Cardiac septum (tissue), 1 donor: ENCODE measurements at places on chromosomes 3 and 15.
A peak's percentile ranks its signal among the peaks of the same experiment; 100 is the strongest.

DNA sequence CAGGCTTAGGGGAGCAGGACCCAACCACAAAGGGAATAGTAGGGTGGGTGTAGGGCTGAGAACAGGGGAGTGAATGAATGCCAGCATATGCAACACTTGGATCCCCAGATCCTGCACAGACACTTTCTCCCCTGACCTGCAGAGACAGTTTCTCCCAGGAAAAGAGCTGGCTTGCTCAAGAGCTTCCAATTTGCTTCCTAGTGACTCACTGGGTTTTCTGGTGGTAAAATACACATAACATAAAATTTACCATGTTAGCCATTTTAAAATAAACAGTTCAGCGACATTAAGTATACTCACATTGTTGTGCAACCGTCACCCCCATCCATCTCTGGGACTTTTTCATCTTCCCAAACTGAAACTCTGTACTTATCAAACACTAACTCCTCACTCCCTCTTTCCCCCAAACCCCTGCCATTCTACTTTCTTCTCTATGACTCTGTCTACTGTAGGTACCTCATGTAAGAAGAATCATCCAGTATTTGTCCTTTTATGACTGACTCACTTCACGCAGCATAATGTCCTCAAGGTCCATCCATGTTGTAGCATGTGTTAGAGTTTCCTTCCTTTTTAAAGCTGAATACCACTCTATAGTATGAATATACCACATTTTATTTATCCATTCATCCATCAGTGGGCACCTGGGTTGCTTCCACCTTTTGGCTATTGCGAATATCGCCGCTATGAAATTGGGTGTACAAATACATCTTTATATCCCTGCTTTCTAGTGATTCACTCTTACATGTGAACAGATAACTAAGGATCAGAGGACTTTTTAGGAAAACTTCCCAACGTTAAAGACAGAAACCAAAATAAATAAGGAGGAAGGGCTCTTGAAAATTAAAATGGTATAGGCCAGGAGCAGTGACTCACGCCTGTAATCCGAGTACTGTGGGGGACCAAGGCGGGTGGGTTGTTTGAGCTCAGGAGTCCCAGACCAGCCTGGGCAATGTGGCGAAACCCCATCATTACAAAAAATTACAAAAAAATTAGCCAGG, 95.6 kb upstream of the TJP1 start:
- DNase-seq, result no peak

- no peak for DNase-seq
Measured at GRCh38 chr3:186316666-186317260, 45.3 kb downstream of the DGKG start.

GRCh38 chr3:81695302-81695701, 66.1 kb downstream of the GBE1 start:
- no peak for DNase-seq

GRCh38 chr3:28301688-28302087, 46.8 kb upstream of the ZCWPW2 start:
- no peak for DNase-seq

DNA sequence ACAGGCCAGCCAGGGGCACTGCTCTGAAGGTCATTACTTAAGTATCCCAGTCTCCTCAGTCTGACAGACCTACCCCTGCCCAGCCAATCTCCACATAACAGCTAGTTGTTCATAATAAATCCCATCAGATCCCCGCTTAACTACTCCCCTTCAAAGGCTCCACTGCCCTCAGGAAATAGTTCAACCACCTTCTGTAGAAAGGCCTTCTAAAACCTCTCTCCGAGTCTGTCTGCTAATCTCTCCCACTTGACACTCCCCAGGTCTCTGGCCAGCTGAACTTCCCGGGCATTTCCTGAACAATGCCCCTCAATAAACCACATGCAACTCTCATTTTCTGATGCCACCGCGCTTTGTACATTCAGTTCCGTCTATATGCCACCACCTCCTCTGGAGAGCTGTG, 6.0 kb downstream of the PRC1 start:
- DNase-seq, result no peak

DNA sequence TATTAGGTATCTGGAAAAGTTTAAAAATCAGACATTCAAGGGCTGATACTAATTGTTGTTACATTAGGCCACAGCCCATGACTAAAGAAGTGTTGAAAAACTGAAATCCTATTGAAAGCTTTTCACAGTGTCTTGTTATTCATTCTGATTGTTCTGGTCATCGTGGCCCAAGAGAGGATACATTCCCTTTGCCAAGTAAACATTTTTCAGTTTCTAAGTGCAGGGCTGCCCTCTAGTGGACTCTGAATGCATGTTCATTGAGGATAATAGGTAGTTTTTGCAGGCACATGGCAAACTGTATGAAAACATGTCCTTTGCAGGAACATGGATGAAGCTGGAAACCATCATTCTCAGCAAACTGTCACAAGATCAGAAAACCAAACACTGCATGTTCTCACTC, 181.1 kb downstream of the MYRIP start:
- no peak for DNase-seq

GRCh38 chr3:55690726-55691125, 203.6 kb upstream of the WNT5A start:
- no peak for DNase-seq

DNA sequence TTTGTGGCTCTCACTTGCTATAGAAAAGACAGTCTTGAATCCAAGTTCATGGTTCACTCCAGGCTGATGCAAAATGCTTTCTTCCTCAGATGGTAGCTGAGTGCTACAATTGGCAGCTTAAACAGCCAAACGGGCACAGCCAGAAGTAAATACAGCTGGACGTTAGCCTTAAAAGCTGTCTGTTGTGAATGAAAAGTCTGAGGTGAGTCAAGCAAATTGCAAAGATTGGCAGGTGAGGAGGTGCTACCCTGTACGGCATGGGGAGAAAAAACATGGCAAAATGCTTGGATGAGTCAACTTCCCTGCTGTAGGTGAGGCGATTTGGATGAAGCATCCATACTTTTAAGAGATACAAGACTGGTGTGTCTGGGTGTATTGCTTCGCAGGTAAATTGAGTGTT, 40.5 kb downstream of the IL5RA start:
- DNase-seq, result no peak

GRCh38 chr15:82750831-82751180, 41.1 kb upstream of the AP3B2 start:
- DNase-seq, result no peak

DNA sequence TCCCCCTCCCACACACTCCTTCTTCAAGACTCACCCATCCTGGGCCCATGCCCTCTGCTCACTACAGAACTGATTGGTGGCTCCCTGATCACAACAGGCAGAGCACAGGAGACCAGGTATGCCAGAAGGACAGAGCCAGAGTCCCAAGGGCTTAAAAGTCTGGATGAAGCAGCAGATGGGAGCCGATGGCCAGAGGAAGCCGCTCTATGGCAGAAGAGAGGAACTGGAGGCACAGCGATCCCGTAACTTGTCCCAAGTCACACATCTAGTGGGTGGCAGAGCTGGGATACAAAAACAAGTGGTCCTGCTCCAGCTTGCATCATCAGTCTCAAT, 20.7 kb downstream of the ITGA11 start:
- DNase-seq, result peak; percentile 44

GRCh38 chr3:170953229-170953628, 44.8 kb upstream of the EIF5A2 start:
- no peak for DNase-seq

DNA sequence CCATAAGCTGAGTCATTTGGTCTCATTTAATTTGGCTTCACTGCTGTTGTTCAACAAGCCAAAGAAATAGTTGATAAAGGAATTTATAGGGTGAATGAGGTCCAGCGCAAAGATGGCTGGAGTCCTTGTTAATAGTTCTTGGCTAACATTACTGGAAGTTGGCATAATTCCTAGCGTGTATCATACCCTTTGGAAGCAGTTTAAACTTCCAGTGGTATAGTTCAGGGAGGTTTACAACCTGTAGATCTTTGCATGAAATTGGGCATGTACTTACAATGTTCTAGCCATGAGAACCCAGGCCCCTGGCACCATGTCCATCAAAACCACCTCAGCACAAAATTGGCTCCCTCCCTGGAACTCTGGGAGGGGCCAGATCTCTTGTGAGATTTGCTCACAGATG, 380.8 kb downstream of the LRTM1 start:
- no peak for DNase-seq

- DNase-seq, result peak; percentile 79
Measured at GRCh38 chr3:64327100-64327804, 102.0 kb upstream of the PRICKLE2 start.

DNA sequence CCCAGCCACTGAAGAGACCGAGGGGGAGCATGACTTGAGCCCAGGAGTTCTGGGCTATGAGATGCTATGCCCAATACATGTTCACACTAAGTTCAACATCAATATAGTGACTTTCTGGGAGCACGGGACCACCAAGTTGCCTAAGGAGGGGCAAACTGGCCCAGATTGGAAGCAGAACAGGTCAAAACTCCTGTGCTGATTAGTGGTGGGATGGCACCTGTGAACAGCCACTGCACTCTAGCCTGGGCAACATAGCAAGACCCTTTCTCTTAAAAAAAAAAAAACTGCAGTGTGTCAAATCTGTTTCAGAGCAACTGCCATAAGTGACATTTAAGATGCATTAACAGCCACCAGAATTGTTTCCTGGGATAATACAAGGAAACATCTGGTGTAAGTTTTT, 9.8 kb downstream of the HES1 start:
- no peak for DNase-seq

DNA sequence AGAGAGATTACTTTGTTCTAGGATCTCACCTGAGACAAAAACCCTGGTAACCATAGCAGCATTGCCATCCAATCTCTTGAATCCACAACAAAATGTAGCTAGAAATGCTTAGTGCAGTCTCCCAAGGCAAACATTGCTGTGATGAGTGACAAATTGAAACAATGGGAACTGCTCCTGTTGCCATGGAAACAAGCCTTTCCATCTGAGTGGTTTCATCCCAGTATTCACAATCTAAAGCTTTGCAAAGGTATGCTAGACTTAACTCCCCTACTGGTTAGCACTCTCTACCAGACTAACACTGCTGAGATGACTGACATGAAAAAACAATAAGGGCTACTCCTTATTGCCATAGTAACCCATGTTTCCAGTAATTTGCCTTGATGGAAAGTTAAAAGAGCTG, 172.6 kb upstream of the CNTN3 start:
- DNase-seq, result no peak

- DNase-seq, result no peak
Measured at GRCh38 chr3:149523512-149524299, 49.2 kb downstream of the TM4SF4 start.

DNA sequence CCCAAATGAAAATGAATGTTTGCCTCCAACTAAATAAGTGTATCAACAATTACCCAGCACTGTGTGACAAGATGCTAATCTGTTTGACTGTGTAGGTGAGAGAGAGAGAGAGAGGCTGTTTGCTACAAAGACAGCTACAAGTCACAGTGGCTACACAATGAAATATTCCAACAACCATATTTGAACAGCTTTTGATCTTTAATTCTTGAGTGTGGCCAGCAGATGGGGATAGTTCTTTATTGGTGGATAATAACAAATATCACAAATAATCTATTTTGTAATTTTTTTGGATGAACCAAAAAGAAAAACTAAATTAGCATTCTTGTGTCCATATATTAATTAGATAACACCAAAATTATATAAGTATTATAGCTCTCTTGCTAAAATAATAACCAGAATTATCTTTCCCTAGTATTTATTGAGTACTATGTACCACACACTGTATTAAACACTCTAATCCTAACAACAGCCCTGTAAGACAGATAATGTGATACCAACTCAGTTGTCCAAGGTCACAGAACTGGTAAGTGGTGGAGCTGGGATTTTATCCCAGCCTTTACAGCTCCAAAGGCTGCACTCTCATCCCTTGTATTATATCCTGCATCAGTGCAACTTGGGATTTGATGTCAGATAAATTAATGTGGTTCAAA, 61.9 kb upstream of the C3orf80 start:
- DNase-seq, result no peak

- no peak for DNase-seq
Measured at GRCh38 chr3:154783521-154783931, 296.6 kb upstream of the MME start.

- no peak for DNase-seq
Measured at GRCh38 chr3:148847351-148847750, 17.7 kb upstream of the CPA3 start.

DNA sequence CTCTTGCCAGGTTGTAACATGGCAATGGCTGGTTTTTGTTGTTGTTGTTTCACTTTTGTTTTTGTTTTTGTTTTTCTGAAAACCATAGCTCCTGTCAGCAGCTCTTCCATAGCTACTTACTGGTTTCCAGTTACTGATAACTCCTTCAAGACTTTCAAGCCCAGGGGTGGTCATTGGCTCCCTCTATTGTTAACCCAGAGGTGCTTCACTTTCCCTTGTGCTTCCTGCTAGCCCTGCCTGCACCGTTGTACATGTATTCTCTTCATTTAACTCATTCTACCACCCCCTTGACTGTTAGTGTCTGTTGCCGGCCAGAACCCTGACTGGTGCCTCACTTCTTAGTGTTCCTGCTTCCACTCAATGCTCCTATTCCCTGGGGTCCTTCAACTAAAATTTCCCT, 4.2 kb upstream of the TRAT1 start:
- no peak for DNase-seq

DNA sequence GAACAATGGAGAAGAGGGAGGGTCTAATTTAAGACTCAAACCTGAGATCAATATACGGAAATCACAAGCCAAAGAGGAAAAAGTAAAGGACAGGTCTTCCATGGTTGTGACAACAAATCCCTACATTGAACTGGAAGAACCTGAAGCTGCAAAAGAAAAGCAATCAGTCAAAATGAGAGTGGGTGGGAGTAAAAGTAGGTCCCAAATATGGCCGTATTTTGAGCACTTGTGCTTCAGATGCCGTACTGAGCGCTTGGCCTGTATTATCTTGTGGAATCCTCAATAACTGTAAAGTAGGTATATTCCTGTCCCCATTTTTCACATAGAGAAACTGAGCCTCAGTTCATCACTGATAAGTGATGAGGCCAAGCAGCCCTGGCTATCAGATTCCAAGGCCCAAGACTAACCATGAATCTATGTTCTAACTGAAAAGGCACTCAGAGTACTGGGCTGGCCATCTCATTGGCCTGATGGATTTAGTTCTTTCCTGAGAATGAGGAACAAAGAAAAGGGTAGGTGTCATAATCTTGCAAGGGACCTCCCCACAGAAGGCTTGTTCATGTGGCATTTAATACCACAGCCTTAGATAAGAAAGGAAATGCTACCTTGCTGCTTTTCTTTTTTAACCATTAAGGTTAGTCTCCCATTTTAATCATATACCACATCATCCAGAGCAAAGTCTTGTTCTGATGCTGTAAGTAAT, 52.5 kb downstream of the LRRN1 start:
- DNase-seq, result no peak

DNA sequence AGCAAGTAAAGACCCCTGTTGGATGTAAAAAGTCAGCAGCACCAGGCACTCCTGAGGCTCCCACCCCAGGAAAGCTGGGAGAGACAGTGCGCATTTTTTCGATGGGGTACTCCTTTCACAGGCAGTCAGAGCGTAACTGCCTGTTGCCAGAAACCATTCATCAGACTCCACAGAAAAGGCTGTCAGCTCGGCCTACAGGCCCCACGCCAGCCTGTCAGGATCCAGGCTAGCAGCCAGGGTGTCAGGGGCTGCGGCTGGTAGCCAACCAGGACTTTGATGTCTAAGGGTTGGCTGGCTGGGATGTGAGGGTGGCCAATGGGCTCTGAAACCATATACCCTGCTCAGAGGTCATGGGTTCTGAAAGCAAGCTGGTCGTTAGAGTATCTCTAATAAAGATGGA, 164.5 kb downstream of the WNT5A start:
- DNase-seq, result no peak

- no peak for DNase-seq
Measured at GRCh38 chr15:28881170-28881569, 4.6 kb upstream of the APBA2 start.
